ENCODE measurements at places on chromosomes 7 and 10.

DNA sequence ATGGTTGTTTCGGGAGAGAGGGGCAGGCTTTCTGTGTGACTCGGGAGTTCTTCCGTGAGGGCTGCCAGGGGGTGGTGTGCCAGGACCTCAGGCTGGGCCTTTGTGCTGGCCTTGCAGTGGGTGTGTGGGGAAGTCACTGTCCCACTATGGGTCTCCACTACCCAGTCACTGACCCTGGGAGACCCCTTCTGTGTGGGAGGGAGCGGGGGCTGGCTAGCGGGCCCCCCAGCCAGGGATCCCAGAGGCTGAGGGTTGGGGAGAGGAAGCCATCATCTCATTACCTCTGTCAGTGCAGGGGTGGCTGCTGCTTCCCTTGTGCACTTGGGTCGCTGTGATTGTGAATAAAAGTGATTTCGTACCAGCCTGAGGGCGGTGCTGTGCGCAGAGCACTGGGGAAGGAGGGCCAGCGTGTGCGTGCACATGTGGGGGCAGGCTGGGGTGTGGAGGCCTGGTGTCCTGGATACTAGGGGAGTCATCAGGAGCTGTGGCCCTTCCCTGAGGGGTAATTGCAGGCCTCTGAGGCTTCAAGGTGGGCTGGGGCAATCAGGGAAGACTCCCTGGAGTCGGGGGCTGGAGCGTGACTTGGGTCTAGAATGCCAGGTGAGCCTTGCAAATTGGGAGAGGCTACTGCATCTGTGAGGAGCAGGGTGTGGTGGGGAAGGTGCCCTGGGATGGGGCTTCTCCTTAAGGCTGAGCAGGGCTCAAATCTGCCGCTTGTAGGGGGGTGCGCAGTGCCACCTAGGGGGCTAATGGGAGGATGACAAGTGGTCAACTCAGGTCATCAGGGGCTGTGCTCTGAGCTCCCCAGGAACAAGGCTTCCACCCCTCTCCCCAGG, 98.9 kb downstream of the NEURL1 start:
- DNase-seq, result no peak

DNA sequence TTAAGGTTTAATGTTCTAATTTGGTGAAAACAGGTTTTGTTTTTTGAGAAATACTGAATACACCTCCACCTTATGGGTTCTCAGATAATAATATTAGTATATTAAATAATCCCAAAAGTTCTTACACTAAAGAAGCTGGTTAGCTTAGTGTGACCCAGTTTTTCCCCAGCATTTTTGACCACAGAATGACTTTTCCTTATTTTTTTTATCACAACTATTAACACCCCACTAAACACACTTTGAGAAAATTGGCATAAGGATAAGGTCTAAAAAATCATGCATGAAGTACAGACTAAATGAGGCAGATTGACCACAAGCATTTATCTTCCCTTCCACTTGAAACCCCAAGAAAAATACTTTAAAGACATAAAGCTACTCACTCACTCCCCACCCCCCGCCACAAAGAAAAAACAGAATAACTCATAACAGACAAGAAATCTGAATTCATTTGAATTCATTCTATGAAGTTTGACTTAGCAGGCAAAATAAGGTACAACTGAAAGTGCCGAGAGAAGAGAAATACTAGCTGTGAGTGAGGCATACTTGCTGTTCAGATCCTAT, 49.7 kb upstream of the WNT16 start:
- no peak for DNase-seq

DNA sequence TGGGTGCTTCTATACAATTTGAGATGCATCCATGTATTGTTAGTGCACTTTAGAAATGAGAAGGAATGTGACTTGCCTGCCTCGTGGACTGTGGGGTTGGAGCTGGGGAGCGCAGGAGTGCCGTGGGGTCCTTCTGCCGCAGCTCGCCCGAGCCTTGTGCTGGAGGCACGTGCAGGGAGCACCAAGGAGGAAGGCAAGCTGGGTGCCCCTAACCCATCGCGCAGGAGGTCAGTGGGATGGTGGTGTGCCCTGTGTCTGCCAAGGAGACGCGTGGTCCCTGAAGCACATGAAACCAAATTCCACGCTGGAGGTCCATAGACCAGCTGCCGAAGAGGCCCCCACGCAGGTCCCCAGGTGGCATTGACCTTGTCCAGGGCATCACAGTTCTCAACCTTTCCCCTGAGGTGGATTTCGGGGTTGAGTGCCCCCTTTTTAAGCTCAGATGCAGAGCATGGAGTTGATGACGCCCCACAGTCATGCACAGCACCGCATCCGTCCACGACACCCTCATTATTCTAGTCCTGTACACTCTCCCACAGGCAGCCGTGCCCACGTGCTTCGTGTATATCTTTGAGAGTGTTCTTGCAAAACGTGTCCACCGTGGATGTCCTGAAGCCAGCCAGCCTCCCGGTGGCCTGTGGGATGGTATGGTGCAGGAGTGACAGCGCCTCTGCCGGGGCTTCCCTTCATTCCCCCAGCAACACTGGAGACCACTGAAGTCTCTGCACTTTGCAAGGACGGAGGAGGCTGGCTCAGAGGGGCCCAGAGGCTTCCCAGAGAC, 35.5 kb downstream of the FKBP6 start:
- DNase-seq, result no peak

GRCh38 chr10:34523017-34523767, 291.9 kb downstream of the PARD3 start:
- no peak for DNase-seq

DNA sequence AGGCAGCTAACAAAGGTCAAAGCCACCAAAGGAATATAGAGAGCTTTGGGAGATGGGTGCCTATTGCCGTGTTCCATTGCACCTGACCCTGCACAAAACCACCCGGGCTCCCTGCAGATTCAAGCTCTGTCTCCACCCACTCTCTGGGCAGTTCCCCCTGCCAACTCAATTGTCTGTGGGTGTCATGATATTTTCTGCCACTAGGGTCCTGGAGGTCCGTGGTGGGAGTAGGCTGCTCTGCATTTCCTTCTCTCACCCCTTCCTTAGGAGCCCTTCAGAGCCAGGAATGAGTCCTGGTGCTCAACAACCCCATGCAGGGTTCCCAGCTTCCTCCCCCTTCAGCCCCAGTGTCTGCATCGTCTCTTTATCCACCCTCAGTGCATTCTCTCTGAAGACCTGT, 34.1 kb downstream of the PNLIPRP2 start:
- DNase-seq, result no peak

DNA sequence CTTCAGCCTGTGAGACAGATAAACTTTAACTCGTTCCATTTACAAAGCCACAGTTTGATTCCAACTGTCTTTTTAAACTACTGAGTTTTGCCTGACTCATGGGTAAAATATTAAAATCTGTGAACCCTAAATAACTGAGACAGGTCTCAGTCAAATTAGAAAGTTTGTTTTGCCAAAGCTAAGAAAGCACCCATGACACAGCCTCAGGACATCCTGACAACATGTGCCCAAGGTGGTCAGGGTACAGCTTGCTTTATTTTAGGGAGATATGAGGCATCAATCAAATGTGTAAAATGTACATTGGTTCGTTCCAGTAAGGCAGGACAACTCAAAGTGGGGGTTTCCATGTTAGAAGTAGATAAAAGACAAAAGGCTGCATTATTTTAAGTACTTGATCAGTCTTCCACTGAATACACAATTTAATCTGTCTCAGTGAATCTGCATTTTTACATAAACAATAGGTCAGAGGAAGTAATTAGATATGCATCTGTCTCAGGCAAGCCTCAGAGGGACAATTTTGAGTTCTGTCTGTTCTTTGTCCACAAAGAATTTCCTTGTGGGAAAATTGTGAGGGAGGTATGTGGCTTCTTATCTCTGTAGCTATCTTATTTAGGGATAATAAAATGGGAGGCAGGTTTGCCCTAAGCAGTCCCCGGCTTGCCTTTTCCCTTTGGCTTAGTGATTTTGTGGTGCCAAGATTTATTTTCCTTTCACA, 11.0 kb upstream of the PIP start:
- no peak for DNase-seq

- DNase-seq, result no peak
These were observed 19.8 kb downstream of the COL1A2 start for GRCh38 chr7:94414481-94414880.

DNA sequence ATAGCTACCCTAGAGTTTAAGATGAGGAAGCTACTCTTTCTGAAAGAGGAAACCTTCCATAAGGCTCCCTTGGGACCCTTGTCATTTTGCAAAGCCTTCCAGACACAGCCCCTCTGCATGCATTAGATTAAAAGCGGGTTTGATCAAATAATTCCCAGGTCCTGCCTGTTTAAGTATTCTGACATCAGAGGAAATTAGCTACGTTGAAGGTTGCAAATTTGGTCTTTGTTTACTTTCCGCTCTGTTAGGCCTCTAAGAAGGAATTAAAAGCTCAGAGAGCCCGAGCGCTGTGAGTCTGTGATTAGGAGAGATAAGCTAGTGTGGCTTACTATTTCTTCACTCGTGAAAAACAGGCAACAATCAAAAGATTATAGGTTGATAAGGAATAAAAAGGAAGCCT, 1.4 kb upstream of the THSD7A start:
- DNase-seq, result no peak

DNA sequence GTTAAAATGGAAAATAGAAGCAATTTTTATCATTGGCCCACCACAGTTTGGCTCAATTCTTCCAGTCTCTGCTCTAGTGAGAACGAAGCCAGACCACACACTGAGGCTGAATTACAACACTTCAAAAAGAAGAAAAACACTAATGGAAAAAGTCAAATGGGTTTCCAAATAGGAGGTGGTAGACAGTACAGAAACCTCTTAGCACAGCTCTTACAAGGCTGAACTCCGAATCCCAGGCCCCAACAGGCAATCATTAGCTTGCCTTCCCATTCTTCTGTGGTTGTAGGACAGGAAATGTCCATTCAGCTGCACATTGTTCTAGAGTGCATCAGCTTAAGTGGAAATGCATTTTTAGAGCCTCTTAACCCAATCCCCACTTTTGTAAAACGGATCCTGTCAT, 115.1 kb upstream of the MEOX2 start:
- DNase-seq, result no peak

- no peak for DNase-seq
These were observed 178.3 kb downstream of the DYNC1I1 start for GRCh38 chr7:95950698-95951097.

- no peak for DNase-seq
These were observed 155.0 kb downstream of the STK31 start for GRCh38 chr7:23864973-23865372.

DNA sequence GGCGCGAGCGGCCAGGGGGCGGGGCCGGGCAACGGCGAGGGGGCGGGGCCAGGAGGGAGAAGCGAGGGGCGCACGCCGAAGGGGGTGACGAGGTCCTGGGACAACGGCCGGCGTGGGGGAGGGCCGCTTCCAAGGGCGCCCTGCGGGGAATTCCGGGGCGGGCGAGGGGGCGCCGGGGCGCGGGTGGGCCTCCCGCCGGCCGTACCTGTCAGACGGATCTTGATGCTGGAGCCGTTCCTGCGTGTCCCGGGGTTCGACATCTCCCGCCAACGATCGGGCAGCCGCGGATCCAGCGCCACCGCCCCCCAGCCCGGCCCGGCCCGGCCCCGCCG, 421 bp downstream of the SMURF1 start:
- no peak for DNase-seq

- no peak for DNase-seq
These were observed 30.6 kb downstream of the ANK3 start for GRCh38 chr10:60359066-60359465.

GRCh38 chr7:87106974-87107612, 45.2 kb upstream of the DMTF1 start:
- DNase-seq, result no peak

GRCh38 chr7:139852482-139852845, 23.4 kb downstream of the TBXAS1 start:
- no peak for DNase-seq

DNA sequence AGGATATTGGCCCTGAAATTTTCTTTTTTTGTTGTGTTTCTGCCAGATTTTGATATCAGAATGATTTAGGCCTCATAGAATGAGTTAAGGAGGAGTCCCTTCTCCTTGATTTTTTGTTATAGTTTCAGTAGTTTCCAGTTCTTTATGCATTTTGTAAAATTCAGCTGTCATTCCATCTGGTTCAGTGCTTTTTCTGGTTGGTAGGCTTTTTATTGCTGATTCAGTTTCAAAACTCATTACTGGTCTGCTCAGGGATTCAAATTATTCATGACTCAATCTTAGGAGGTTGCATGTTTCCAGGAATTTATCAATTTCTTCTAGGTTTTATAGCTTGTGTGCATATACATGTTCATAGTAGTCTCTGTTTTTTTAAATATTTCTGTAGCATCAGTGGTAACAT, 10.1 kb upstream of the TMEM196 start:
- no peak for DNase-seq

DNA sequence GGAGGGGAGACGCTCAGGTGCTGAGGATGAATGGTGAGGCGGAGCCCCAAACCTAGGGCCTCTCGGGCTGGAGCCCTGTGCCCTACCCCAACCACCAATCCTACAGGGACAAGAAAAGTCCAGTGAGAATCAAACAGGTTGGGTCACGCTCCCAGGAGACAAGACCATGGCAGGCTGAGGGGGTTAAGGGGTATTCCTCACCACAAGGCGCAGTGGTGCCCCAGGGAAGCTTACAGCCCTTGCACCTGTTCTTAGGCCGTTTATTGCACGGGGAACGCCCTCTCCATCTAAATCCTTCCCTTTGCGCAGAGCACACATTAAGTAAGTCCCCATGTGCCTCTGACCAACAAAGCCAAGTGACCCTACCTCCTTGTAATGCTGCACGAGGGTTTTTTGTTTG, 3.5 kb downstream of the FZD9 start:
- DNase-seq, result no peak

- peak; percentile 12 for DNase-seq
These were observed 9.5 kb downstream of the HIPK2 start for GRCh38 chr7:139768249-139768824.

DNA sequence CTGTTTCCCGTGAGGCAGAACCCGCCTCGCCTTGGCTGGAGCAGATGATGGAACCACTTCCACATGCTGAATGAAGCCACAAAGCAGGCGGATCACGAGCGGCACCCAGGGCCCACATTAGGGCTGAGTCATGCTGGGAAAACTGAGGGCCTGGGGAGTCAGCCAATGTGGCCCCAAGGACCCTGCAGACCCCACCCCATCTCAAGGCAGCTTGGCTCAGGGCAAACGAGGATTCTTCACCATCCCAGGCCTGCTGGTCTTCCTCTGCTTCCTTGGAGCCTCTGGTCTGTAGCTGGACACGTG, 488.0 kb downstream of the DNAJB6 start:
- DNase-seq, result no peak

DNA sequence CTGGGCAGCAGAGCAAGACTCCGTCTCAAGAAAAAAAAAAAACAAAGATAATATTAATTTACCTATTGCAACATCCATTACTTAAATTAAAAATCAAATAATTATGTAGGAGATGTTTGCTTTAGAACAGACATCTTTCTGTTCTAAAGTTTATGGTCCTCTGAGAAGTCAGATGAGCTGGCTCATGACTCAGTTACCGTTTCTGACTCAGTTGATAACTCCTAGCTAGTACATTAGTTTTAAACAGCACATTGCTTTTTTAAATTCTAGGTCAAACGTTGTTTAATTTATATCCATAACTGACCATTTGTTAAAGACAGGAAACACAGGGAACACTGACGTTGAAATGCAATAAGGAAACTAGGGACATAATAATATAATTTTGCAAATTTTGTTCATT, 162.7 kb downstream of the ETV1 start:
- DNase-seq, result no peak

Measured in naive thymus-derived CD4-positive, alpha-beta T cell (primary cell).